ENCODE measurements at places on chromosomes 16 and 17.

- no peak for DNase-seq
Measured at GRCh38 chr17:75590849-75591721, 3.5 kb downstream of the MYO15B start.

- no peak for DNase-seq
Measured at GRCh38 chr17:4236456-4236855, 27.3 kb downstream of the ANKFY1 start.

DNA sequence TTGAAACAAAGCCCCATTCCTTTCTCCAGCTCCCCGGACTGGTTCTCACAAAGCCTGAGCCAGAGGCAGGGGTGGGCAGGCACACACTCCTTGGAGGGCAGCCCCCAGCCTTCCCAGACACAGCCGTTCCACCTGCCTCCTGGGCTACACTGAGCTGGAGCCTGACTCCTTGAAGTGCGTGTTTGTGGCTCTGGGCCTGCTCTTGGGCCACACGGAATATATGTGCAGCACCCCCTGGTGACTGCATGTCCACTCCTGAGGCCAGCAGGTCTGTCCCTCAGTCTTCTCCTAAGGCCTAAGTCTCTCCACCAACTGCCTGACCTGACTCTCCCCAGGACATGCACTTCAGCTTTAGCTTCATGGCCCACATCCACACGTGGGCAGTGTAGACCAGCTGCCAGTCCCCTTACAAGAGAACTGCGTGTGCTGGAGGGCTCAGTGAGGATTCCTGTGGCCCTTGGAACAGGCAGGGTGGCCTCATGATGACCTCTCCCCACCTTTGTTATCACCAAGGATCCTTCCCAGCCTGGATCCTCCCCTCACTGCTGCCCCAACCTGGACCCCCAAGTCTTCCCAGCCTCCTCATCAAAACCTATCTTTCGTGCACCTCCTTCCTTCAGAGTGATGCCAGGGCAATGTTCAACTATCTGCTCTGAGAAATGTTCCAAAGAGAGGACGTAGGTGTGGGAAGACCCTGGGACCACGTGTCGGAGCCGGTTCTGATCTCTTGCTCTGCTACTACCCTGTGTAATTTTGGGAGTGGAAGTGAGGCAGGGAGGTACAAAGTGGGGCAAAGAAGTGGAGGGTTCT, 12.4 kb upstream of the SLC6A2 start:
- no peak for DNase-seq

- no peak for DNase-seq
Measured at GRCh38 chr16:35174016-35174415, 1714.6 kb downstream of the TP53TG3F start.

DNA sequence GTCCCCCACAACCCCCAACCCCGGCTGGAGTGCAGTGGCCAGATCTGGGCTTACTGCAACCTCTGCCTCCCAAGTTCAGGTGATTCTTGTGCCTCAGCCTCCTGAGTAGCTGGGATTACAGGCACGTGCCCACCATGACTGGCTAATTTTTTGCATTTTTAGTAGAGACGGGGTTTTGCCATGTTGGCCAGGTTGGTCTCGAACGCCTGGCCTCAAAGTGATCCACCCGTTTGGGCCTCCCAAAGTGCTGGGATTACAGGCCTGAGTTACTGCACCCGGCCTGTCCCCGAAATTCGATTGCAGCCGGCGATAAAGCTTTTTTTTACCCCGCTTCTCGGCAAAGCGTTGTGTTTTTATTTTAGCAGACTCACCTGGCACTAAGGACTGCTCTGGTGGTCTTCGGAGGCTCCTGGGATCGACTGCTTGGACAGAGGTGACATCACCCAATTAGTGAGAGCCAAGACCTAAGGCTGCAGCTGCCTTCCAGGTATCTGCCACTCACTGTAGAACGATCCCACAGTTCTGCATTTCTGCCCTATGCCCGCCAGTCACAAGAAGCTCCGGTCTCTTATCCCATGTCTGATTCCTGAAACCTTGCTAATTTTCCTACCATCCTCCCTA, 82.2 kb upstream of the ARL4D start:
- peak; percentile 22 for DNase-seq

GRCh38 chr17:74770498-74771318, 5.4 kb downstream of the NAT9 start:
- DNase-seq = peak; percentile 65

- no peak for DNase-seq
Measured at GRCh38 chr17:48584223-48584741, 5.8 kb downstream of the HOXB3 start.

DNA sequence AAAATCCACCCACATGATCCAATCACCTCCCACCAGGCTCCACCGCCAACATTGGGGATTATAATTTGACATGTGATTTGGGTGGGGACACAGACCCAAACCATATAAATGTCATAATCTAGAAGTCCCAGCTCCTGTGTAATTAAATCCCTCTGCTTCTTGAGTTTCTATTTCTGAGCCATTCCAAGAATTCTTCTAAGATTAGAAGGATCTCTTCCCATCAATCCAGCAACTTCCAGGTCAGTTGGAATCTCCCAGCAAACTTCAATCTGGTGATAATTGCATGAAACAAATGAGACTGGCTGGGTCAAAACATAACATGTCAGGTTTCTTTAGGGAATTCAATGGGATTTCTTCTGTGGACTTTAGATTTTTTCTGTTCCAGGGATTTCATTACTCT, 127.8 kb upstream of the CDH5 start:
- DNase-seq = no peak

DNA sequence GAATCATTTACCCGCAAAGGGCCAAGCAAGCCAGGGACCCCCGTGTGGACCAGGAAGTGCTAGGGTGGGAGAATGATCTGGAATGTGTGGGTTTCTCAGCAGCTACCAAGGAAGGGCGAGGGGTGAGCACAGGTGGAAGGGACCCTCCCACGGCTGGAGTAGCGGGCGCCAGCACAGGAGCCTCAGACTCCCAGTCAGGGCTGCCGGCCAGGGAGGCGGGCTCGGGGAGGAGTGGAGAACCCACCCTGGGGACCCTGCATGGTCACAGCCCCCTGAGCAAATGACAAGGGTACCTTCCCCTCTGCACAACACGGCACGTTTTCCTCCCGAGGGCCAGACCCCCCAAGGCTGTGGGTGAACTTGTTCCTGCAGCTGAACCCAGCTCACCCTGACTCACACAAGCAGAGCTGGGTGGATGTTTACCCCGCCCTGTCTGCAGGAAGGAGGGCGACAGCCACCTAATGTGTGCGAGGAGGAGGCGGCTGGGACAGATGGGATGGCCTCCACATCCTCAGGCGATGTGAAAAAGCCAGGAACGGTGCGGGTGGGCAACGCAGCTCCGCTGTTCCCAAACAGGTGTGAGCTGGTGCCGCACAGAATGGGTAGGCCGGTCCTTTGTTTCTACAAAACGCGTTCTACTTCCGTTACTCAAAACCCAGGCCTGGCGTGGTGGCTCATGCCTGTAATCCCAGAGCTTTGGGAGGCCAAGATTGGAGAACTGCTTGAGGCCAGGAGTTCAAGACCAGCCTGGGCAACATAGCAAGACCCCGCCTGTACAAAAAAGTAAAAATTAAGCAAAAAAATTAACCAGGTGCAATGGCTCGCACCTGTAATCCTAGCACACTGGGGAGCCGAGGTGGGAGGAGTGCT, 6.2 kb downstream of the ECI1 start:
- DNase-seq = no peak

DNA sequence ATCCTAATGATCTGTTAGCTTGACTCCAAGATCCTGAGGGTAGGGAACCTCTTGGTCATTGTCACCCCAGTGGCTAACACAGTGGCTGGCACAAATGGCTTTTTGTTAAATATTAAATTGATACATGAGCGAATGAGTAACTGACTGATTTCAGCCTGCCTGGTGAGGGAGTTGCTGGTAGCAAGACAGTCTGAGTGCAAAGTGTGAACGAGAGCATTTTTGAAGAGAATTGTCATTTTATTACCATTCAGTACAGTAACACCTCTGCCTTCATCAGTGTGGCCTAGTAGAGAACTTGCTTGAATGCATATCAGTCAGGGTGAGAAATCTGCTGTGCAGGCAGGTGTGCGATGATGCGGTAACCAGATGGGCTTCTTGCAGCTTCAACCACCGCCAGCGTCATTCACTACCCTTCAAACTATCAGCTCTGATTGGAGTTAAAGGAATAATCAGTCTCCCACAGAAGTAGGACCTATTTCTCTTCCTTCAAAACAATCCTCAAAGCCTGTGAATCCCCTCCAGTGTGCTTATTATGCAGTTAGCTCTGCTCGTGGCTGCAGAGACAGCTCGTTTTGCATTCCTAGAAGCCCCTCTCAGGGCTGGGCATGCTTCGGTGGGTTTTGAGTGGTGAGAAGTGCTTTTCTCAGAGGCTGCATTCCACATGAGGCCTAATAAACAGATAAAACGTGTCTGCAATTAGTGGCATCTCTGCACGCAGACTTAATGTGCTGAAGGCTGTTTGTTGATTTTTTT, 29.0 kb downstream of the HEXIM2 start:
- no peak for DNase-seq

DNA sequence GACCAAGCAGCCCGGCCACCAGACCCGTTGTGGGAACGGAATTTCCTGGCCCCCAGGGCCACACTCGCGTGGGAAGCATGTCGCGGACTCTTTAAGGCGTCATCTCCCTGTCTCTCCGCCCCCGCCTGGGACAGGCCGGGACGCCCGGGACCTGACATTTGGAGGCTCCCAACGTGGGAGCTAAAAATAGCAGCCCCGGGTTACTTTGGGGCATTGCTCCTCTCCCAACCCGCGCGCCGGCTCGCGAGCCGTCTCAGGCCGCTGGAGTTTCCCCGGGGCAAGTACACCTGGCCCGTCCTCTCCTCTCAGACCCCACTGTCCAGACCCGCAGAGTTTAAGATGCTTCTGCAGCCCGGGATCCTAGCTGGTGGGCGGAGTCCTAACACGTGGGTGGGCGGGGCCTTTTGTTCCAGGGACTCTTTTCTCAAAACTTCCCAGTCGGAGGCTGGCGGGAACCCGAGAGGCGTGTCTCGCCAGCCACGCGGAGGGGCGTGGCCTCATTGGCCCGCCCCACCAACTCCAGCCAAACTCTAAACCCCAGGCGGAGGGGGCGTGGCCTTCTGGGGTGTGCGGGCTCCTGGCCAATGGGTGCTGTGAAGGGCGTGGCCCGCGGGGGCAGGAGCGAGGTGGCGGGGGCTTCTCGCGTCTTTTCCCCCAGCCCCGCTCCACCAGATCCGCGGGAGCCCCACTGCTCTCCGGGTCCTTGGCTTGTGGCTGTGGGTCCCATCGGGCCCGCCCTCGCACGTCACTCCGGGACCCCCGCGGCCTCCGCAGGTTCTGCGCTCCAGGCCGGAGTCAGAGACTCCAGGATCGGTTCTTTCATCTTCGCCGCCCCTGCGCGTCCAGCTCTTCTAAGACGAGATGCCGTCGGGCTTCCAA, at the start of gene SLC2A4:
SLC2A4 (plus strand) TSS at position 645 of the 879 bp plus-strand sequence; CDS start at position 862, 217 bp downstream.
- peak; percentile 76 for DNase-seq

- no peak for DNase-seq
Measured at GRCh38 chr17:70499067-70499786, 329.9 kb downstream of the KCNJ2 start.

- no peak for DNase-seq
Measured at GRCh38 chr17:31329221-31329620, 7.8 kb upstream of the EVI2A start.

GRCh38 chr17:20896153-20896649, 146.6 kb downstream of the USP22 start:
- DNase-seq = peak; percentile 26

DNA sequence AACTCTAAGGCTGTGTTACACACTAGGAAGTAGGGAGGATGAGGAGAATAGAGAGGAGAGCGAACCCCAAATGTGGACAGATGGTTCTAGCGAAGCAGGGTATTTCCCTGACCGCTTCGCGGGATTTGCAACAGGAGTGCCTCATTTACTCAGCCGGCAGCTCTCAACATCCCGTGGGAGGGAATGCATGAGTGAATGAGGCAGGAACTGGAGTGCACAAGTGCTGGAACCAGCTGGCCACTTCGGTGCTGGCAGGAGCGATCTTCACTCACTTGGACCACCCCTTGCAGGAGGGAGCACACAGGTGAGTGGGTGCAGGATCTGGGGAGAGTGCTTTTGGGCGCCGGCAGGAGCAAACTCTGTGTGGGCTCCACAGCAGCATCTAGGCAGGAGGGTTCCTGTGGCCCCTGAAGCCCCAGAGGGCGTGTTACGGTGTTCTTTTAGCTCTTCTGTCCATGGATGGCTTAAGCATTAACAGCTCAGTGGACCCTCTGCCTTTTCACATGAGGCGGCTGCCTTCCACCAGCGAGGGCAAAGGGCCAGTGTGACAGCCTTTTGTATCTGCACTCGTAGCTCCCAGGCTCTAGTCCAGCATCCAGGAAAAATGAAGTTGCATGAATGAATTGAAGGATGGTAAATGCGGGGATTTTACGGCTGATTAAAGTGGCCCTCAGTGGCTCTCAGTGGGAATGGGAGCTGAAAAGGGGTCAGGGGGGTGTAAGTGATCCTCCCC, 17.4 kb upstream of the ZNHIT3 start:
- DNase-seq = no peak

- no peak for DNase-seq
Measured at GRCh38 chr16:12120982-12121652, 144.6 kb downstream of the SNX29 start.

GRCh38 chr16:77444147-77444460, 9.3 kb upstream of the ADAMTS18 start:
- no peak for DNase-seq

GRCh38 chr17:39618246-39618913, 8.4 kb upstream of the PPP1R1B start:
- DNase-seq = no peak

DNA sequence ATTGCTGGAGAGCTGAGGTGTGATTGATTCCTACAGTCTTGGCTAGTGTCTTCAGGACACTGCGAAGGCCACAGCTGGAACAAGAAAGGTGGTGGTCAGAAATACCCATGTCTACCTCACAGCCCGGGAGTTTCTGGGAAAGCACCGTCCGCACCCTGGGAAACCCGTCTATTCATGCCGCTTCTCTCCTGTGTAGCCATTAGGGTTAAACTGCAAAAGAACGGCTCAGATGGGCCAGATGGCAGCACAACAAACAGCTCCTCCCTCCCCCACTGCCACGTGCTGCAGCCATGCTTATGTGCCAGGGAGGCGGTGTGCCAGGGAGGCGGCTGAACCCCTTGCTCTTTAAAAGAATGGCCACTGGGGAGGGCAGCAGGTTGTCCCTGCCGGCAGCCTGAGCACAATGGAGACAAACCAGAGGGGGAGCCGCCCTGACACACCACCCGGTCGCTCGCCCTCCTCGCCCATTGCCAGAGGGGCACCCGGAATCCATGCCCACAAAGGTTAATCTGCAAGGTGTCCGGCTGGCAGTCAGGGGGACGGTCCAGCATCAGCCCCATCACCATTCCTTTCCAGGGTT, 65.2 kb downstream of the CYTH1 start:
- no peak for DNase-seq

GRCh38 chr16:23871924-23872323, 36.1 kb downstream of the PRKCB start:
- DNase-seq = no peak

GRCh38 chr16:57252148-57252721, 7.2 kb downstream of the ARL2BP start:
- no peak for DNase-seq

- DNase-seq = no peak
Measured at GRCh38 chr17:72176951-72177660, 56.3 kb downstream of the SOX9 start.

DNA sequence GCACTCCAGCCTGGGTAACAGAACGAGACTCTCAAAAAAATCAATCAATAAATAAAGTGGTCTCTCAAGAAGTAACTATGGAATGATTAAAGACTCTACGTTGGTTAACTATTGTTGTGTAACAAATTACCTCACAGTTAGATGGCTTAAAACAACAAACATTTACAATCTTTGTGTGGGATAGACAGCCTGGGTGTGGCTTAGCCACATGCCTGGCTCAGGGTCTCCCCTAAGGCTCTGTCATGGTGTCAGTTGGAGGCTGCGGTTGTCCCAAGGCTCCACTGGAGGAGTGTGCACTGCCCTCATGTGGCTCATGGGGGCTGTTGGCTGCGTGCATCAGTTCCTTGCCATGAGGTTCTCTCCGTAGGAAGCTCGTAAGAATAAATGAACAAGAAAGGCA, 294.5 kb downstream of the SNX29 start:
- DNase-seq = no peak

Measured in effector memory CD4-positive, alpha-beta T cell (primary cell).